GM18507 (cell line): ENCODE measurements at places on chromosomes 3 and 15.

DNA sequence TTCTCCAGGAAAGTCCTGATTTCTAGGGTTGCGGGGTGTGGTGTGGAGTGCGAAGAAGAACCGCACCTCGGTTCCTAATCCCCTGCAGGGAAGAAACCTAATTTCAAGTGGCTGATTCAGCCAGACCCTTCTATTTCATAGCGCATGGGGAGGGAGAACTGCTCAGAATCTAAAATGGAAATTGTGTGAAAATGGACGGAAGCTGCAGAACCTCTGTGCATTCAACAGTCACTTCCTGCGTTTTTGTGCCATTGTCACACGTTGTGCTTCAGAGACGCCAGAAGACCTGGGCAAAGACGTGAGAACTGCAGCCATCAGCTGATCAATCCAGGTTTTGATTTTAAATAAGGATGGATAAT is 1.2 kb downstream of the SIDT1 start:
- no peak for DNase-seq

DNA sequence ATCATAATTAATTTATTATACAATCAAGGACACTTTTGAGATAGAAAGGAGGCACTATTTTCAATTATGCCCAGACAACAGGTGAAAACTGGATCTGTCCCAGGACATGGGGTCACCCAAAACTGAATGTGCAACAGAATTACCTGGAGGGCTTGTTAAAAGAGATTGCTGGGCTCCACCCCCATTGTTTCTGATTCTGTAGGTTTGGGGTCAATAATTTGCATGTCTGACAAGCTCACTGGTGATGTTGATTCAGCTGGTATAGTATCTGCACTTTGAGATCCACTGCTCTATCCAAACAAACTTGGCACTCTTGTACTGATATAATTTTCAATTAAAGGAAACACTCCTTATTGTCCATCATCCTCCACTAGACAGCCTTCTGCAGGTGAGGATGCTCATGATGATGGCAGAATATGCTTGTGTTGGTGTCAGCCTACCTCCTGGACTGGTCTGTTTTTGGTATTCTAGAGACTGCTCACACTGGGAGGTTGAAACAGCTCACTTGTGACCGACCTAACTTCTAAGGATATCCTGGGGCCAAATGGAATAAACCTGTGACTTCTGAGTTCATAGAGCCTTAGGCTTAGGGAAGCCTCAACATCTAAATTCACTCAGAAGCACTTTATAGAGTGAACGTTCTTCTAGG is 2.2 kb downstream of the P2RY14 start:
- DNase-seq = no peak

DNA sequence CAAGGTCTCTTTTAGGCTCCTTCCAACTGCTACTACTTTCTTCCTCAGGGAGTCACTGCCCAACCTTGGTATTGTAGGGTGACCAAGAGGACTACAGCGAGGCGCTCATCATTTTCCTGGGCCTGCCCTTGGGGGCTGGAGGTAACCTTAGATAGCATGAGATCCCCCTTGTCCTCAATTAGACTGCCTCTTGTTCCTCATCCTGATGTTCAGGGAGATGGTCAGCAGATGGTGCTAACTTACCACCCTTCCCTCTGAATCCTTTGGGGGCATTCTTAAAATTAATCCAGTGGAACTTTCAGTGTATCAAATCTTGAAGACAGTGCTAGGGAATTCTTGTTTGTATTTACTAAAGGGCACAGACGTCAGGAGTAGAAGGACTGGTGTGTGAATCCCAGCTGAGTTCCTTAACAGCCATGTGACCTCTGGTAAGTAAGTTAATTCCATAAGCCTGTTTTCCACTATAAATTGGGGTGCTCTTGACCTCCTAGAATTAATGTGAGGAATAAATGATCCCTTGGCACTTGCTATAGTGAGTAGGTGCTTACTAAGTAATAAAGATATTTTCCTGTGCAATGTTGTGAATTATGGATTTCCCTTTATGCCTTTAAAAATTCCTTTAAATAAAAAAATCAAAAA is 4.1 kb upstream of the CLPX start:
- DNase-seq = no peak

DNA sequence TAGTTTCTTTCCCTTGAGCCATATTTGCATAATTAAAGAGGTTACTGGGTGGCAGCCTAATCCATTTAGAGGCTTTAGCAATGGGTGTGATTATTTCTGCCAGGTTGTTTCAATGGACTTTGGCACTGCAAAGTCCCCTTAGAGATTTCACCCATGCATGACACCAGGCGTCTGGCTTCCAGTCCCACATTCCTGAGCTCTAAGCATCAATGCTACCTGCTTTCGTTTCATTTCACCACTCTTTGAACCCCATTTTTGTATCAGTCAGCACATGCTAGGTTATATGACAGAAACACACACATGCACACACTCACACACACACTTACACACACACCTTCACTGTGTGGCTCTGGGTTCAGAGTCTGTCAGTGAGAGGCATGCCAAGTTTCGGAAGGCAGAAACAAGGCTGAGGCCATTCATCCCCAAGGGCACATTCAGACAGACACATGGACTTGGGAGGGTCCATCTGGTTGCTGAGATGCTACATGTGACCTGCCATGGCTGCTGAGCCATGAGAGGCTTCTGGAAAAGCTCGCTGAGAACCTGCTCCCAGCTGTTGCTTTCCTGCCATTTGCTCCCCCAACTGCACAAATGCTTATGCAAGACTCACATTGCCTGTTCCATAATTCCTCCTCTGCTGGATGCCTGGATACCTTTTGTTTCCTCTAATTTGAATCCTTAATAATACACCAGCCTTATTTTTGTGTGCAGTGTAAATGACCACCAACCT is 354.1 kb downstream of the GABRG3 start:
- no peak for DNase-seq

DNA sequence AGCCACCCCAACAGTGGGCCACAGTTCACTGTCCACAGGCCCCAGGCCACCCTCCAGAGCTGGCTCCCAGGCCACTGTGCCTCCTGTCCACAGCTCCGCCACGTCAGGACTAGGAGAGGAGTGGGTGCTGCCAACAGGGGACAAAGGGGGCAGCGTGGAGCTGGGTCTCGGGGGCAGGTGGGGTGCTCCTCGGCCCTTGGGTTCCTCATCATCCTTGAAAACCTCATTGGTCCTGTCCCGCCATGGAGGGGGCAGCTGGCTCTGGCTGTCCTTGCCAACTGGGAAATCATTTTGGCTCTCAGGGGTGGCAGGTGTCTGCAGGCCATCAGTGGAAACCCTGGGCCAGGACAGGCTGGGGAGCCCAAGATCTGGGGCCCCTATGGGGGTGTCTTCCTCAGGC is 45.2 kb downstream of the ADAMTS7 start:
- DNase-seq = no peak

- DNase-seq = no peak
These were observed 41.1 kb upstream of the PLSCR5 start for GRCh38 chr3:146646261-146646660.

- no peak for DNase-seq
These were observed 83.6 kb downstream of the NSUN3 start for GRCh38 chr3:94146455-94146854.

- DNase-seq = no peak
These were observed 18.8 kb downstream of the STAG1 start for GRCh38 chr3:136733317-136733833.

- no peak for DNase-seq
These were observed 52.3 kb downstream of the ABHD2 start for GRCh38 chr15:89140595-89140994.

- DNase-seq = no peak
These were observed 79.4 kb downstream of the LPP start for GRCh38 chr3:188233320-188233719.

- DNase-seq = no peak
These were observed 102.2 kb downstream of the CTNNB1 start for GRCh38 chr3:41301548-41301947.

DNA sequence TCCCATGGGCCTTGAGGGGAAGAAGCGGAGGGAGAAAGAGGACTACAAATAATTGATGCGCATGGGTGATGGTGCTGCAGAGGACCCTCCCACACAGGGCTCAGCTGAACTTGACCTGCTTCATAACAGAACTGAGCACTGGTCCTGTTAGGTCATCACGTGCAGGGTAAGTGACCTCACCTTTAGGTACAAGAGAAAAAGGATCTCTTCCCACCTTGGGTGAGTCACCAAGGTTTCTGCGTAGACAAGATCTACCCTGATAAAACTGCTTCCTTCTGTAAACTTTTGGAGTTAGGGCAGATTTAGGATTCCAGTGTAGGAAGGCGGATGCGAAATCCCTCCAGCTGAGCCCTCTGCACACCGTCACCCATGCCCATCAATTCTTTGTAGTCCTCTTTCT is 67.1 kb downstream of the FEM1B start:
- DNase-seq = no peak

DNA sequence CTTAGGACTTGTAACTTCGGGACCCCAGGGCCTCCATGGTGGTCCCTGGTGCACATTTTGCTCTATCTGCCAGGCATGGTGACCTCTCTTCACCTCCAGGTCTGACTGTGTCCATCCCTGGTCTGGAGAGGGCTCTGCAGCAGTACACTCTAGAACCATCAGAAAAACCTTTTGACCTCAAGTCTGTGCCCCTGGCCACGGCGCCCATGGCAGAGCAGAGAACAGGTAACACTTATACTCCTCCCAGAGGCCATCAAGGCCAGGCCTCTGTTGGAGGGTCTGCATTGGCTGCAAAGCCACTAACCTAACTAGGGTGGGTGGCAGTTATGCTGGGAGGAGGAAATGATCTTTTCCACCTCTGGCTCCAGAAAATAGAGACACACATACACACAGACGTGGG is 10.3 kb upstream of the HMCES start:
- DNase-seq = no peak

GRCh38 chr3:81094986-81095385 is 666.5 kb downstream of the GBE1 start:
- DNase-seq = no peak

- DNase-seq = no peak
These were observed 175.3 kb upstream of the STT3B start for GRCh38 chr3:31357451-31357850.

DNA sequence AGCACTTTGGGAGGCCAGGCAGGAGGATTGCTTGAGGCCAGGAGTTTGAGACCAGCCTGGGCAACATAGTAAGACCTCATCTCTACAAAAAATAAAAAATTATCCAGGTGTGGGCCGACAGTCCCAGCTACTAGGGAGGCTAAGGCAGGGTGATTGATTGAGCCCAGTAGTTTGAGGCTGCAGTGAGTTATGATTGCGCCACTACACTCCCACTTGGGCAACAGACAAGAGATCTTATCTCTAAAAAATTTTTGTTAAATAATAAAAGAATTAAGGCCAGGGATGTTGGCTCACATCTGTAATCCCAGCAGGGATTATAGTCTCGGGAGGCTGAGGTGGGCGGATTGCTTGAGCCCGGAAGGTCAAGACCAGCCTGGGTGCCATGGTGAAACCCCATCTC is 25.8 kb upstream of the NFKBIZ start:
- no peak for DNase-seq

DNA sequence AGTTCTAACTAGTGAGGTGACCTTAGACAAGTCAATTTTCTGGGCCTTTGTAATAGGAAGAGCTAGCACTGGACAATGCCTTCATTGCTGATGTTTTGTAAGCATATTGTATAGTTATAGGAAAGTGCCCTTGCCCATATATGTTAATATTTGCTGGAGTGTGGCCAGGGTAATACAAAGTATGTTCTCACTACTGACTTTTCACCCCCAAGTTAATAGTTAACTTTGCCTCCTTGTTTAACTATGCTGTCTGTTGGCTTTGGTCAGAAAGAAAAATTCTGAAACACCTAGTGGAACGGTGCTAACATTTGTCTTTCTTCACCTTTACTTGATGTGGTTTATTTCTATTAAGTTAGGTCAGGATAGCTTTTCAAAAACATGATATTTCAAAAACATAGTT is 287.4 kb upstream of the CTNNB1 start:
- DNase-seq = no peak

DNA sequence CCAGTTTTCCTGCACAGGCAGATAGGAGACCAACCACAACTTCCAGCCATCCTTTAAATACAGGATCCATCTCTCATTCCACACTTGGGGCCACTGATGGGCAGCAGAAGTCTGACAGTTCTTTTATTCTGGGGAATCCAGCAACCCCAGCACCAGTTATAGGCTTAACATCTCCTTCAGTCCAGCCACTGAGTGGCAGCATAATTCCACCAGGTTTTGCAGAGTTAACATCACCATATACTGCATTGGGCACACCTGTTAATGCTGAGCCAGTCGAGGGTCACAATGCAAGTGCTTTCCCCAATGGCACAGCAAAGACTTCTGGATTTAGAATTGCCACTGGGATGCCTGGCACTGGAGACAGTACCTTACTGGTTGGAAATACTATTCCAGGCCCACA is 2.9 kb downstream of the NPAP1 start:
- DNase-seq = no peak

DNA sequence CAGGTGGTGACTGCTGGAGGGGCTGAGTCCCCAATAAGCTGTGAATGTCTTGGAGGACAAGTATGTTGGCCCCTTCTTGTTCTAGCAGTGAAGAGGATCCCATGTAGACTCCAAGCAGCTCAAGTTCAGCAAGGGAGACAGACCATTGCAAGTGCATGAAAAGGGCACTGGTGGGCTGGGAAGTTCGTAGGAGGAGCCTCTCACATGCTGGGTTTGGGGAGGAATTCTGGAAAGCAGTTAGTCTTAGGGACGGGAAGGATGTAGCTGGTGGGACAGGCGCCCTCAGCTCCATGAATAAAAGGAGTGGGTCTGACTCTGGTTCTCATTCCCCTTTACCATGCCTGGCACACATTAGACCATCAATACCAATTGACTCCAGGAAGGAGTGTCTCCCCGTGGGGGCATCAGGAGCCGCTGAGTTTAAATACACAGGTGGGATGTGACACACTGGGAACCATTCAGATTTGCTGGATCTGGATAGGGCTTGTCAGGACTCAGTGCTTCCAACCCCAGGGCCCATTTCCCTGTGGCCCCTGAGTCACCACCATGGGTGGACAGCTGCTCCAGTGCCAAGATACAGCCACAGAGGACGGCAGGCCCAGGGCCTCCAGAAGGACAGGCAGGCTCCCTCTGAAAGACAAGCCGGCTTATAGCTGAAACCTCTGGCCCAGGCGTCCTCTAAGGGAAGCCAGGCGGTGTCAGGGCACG is 552 bp upstream of the XYLB start:
- no peak for DNase-seq

DNA sequence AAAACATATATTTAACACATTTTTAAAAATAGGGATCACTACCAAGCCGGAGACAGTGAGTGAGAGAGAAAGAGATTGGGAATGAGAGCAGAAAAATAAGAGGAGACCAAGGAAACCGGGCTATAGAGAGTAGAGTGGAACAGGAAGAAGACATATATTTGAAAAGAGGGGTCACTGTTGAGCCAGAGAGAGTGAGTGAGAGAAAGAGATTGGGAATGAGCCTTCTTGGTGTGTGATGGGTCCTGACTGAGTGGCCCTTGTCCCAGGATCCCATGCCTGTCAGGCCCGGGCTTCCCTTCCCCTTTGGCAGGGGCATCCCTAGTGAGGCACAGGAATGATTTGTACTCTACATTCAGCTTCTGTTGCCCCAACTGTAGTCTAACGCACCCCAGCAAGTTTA is 646.6 kb downstream of the NTRK3 start:
- no peak for DNase-seq

DNA sequence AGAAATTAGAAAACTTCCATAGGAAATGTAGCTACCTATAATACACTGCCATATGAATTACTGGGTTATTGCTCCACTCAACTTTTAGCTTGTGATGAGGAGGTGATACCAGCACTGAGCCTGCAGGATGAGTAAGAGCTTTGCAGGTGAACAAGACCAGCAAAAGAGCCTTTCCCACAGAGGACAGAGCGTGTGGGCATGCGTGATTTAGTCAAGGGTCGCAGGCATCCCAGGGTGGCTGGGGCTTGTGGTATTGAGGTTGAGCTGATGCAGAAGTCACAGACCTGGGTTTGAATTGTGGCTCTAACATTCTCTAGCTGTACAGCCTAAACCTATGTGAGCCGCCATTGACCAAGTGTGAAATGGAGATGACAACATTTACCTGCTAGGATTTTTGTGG is 5.6 kb downstream of the NRROS start:
- DNase-seq = no peak
